ENCODE measurements at places on chromosomes 16 and 17. TPM values are rescaled to one million over a fixed set of nuclear protein-coding genes. Genes with fewer than 3 reads are reported as not detected.

The ALOX12 gene
- not detected for total RNA-seq

The MPG gene
- total RNA-seq = 66.7 TPM

The TAOK2 gene
- 32.8 TPM for total RNA-seq

The MYH4 gene
- total RNA-seq = not detected

The NPW gene
- total RNA-seq = 0.18 TPM

The BRIP1 gene
- total RNA-seq = 19.7 TPM

The GIT1 gene
- total RNA-seq = 14.2 TPM

The TBC1D3G gene
- total RNA-seq = not detected

The SLC2A4 gene
- total RNA-seq = under 0.01 TPM

The DYNLRB2 gene
- total RNA-seq = not detected
